ENCODE measurements at places on chromosomes 1 and 21. TPM values are rescaled to one million over a fixed set of nuclear protein-coding genes. Genes with fewer than 3 reads are reported as not detected.

GPR37L1 gene
- polyA plus RNA-seq, result 0.01 TPM

PLK3 gene
- polyA plus RNA-seq, result 50.9 TPM

OR2T11 gene
- polyA plus RNA-seq, result not detected

ADAMTS5 gene
- polyA plus RNA-seq, result 1.0 TPM

IFI44L gene
- 2.7 TPM for polyA plus RNA-seq

CD5L gene
- polyA plus RNA-seq, result 0.11 TPM

TNFRSF18 gene
- polyA plus RNA-seq, result 0.45 TPM

PTGFR gene
- polyA plus RNA-seq, result 6.1 TPM

CD48 gene
- 3.7 TPM for polyA plus RNA-seq

PCP4 gene
- polyA plus RNA-seq, result not detected

OR6N1 gene
- polyA plus RNA-seq, result not detected

SLC9C2 gene
- 0.02 TPM for polyA plus RNA-seq

SIK1 gene
- polyA plus RNA-seq, result 19.6 TPM

BLZF1 gene
- polyA plus RNA-seq, result 15.1 TPM

Data from adipose tissue (tissue), 3 donors.